GM13977 (cell line): ENCODE measurements at places on chromosomes 7 and 10.
A peak's percentile ranks its signal among the peaks of the same experiment; 100 is the strongest.

DNA sequence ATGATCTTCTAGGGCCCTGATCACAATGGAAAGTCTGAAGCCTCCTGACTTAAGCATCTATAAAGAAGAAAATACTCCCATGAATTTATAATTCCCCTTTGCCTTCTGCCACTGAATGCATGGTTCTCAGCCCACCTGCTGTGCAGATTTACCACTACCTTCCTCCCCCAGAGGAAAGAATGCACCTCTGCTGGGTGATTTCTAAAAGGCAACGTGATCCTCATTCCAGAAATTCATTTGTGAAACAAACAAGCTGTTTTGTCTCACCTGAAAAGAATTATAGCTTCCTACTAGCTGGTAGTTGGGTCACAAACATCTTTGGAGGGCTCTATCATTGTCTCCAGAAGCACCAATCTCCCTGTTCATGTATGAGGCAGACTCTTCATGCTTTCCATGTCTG, 320.2 kb downstream of the CDC14C start:
- no peak for DNase-seq

DNA sequence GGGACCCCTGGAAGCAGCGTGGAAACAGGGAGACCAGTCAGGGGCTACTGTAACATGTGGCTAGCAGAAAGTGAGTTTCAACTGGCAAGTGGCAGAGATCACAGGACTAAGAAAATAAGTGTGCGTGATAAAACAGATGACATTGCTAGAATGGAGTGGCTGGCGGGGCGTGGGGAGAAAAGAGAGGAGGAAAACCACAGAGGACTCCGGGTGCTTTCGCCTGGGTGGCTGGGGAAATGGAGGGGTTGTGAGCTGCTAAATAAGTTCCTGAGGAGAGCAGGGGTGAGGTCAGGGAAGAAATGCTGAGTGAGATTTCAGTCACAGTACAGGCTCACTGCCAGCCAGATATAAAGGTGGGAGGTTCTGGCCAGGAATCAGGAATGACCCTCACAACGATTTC, 166.9 kb downstream of the MYOF start:
- DNase-seq = no peak

GRCh38 chr10:1377740-1378397, 321.7 kb downstream of the WDR37 start:
- no peak for DNase-seq

DNA sequence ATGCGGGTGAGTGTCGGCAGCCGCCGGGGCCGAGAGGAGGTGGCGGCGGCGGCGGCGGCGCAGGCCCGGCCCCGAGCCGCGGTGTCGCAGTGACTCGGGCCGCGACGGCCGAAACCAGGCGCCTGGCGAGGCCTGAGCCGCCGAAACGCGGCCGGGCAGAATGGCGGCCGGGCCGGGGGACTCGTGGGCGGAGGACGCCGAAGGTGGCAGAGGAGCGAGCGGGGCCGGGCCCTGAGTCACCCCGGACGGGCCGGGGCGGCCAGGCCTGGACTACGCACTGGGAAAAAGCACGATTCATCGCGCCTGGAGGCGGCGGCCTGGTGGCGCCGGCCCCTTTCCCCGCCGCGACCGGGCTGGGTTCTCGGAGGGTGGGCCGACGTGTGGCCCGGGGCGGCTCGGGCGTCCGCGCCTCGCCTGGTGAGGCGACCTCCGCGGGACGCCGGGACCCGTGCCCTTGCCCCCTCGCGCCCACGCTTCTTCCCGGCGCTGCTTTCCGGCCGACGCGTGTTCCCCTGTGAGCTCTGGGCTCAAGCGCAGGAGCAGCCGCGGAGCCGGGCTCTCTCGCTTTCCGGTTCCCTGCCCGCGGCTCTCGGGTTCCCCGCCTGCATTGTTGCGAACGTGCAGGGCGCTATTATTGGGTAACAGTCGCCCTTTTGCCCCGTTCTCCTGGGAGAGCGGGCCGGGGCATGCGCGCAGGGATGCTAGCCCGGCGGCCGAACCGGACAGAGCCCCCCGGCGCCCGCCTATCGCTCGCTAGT, 500 bp downstream of the CUL1 start:
- DNase-seq = peak; percentile 70

DNA sequence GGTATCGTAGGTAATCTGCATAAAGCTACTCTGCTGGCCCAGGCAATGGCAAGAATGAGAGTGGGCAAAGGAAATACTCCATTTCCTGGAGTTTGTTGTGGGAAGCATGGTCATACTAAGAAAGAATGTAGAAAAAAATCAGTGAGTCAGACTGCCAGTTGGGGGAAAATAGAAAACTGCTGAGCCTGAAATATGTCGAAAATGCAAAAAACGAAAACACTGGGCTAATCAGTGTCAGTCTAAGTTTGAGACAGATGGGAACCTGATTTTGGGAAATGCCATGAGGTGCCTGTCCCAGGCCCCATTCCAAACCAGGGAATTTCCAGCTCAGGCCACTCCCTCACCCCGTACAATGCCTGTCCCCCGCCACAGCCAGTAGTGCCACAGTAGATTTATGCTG, 150.0 kb downstream of the ZNF33B start:
- no peak for DNase-seq

GRCh38 chr7:25802057-25802456, 349.9 kb upstream of the NFE2L3 start:
- no peak for DNase-seq

GRCh38 chr10:80201608-80202141, 3.7 kb downstream of the ANXA11 start:
- no peak for DNase-seq

DNA sequence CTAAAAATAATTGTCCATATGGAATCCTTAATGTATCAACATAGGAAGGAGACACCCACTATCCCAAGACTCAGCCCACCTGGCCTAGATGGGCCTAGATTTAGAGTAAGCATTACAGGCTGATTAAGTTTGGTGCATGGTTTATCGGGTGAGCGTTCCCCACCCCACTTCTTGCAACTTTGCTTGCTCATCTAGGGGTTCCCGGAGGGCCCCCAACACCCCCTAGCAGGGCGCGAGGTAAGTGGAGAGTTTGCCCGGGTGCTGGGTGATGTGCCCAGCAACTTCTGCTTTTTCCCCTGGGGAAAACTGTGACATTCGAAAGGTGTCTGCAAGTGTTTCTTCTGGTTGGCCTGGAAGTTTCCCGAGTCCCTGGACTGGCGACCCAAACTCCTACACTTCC, 31.7 kb downstream of the SKIDA1 start:
- no peak for DNase-seq

DNA sequence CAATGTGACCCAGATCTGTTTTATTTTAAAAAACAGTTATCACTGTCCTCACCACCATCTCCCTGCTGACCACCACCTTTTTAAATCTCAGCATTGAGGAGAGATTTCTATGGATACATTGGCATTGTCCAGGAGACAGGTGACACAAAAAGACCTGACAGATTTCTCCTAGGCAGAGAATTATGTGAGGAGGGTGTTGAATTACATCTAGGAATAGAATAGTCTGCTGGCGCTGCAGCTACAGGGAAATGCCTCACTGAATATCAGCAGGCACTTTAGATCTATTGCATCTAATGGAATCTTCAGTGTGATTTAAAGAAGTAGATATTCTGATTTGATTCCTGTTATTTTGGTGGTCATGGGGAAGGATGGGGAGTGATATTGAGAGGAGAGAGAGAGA, 593.5 kb downstream of the NRG3 start:
- DNase-seq = no peak

- DNase-seq = no peak
Measured at GRCh38 chr7:15816835-15817426, 130.4 kb upstream of the MEOX2 start.

- DNase-seq = no peak
Measured at GRCh38 chr7:36045326-36045725, 107.7 kb upstream of the EEPD1 start.

DNA sequence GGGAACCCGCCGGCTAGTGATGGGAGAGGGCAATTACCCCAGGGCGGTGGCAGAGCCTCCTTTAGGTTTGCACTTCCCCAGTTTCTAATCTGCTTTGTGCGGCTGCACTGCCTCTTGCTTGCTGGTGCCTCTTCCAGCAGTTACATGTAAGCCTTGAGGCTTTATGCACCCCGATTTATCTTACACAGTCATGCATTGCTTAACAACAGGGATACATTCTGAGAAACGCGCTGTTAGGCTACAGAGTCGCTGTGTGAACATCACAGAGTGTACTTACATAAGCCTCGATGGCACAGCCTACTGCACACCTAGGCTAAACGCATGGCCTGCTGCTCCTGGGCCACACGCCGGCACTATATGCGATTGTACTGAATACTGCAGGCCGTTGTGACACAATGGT, 155.6 kb upstream of the MKI67 start:
- DNase-seq = no peak

DNA sequence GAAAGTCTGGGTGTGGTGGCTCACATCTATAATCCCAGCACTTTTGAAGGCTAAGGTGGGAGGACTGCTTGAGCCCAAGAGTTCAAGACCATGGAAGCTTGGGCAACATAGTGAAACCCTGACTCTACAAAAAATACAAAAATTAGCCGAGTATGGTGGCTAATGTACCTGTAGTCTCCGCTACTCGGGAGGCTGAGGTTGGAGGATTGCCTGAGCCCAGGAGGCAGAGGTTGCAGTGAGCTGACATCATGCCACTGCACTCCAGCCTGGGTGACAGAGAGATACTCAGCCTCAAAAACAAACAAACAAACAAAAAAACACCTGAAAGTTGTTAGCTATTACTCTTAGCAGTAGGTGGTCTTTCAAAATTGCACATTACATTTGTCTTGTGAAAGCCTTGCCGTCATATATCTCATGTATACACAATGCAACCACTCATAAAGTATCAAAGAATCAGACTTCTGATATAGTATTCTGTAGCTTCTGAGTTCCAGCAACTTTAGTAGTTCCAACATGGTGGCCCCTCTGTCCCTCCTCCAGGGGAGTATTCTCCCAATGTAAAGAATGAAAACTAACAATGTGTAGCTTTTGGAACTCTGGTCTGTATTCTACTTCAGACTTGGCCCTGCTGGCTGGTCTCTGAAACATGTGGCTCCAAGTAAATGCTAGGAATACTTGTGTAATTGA, 101.5 kb downstream of the ZNF92 start:
- DNase-seq = no peak

DNA sequence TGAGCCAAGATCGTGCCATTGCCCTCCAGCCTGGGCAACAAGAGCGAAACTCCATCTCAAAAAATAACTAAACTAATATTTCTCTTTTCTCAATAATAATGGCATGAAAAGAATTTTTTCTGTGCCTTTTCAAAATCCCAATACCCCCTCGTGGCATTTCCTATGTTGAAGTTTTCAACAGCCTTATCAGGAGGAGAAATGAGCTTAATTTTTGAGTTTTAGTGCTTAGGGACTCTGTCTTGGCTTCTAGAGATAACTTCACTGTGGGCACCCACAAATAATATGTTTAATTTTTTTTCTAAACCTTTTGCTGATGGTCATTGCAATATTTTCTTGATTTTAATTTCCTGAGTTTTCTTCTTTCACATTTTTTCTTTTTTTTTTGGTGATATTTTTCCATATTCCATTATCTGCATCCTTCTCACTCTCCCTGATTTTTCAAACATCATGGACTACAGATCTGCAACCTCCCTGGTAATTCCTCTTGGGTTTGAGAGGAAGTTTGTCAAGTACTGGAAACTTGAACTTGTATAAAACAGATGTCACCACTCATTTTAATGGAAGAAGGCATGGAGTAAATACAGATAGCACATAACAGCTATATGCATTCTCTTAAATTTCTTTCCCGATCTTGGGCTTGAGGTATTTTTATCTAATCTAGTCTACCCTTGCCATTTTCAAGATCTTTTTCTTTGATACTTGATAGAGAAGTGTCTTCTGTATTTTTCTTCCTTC, 84.0 kb downstream of the KAT6B start:
- no peak for DNase-seq

GRCh38 chr10:3414667-3415023, 242.1 kb upstream of the PITRM1 start:
- DNase-seq = no peak

- no peak for DNase-seq
Measured at GRCh38 chr10:76554478-76554877, 1083.1 kb downstream of the KCNMA1 start.

DNA sequence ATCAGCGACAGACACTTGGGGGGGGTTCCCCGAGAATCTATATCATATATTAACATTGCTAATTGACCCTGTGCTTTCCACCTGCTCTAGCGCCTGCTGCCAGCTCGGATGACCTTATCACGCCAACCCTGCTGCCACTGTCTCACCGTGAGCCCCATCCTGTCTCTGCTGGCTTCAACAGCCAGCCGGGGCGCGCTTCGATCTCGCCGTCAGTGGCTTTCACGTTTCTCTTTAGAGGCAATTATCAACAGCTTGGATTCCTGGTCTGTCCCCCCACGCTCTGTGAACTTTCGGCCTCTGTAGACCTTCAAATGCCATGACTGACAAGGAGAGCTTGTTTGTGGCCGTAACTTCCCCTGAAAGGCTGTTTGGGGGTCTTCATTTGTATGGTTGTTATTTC, 123.0 kb downstream of the EBF3 start:
- DNase-seq = no peak

GRCh38 chr7:97959046-97959445, 30.9 kb downstream of the OCM2 start:
- DNase-seq = no peak

GRCh38 chr10:63154546-63155387, 21.6 kb downstream of the NRBF2 start:
- no peak for DNase-seq

DNA sequence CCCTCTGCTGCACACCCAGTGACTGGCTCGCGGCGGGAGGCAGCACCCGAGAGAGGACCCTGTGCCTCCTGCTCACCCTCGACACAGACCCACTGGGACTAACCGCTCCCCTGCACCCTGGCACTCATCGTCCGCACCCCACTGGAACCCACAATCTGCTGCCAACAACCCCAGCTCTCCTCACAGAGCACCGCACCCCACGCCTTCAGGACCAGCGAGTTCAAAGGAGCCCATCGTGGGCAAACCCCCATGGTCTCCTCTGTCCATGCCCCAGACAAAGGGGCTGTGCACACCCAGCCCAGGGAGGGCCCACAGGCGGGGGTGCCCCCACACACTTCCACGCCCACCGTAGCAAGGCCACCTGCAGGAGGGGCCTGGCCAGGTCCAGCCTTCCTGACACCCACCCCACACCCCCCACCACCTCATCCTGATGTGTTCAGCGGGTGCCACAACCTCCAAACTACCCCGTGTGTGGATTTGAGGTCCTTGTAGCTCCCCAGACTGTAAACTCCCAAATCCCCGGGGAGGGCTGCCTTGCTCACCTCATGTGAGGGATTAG, 14.0 kb downstream of the RASGEF1A start:
- no peak for DNase-seq

DNA sequence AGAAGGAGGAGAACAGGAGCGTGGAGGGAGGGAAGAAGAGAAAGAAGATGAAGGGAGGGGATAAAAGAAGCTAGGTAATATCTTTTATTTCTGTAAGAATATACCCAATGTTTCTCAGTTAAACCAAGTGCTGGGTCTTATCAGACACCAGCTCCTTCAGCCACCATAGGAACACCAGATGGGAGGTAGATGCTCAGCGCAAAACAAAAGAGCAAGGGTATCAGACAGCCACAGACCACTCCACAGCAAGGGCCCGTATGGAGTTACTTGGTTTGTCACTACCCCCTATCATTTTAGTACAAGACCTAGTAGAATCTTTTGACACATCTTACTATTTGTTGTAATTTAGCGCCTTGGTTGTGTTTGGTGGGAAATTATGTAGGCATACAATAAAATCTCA, 65.9 kb upstream of the FAM133B start:
- no peak for DNase-seq
